ENCODE measurements at places on chromosomes 7 and 10. TPM values are rescaled to one million over a fixed set of nuclear protein-coding genes. Genes with fewer than 3 reads are reported as not detected.

DNA sequence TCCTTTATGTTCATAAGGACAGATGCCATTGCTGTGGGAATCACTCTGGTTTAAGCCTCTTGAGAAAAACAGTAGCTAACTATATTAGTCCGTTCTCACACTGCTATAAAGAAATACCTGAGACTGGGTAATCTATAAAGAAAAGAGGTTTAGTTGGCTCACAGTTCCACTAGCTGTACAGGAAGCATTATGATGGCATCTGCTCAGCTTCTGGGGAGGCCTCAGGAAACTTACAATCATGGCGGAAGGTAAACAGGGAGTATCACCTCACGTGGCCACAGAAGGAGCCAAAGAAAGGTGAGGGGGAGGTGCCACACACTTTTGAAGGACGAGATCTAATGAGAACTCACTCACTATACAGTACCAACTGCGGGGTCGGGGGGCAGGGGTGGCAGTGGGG, 2.9 kb upstream of the CAV2 start:
- no peak overlapping the region for H3K4me3 ChIP-seq
- no peak for DNase-seq
- no peaks in the 10 kb centered on the region for H3K27me3 ChIP-seq
- H3K36me3 ChIP-seq: no peaks in the 10 kb centered on the region
- H3K4me1 ChIP-seq: no peaks in the 10 kb centered on the region

WNT16 gene
- total RNA-seq: 3.8 TPM

DNA sequence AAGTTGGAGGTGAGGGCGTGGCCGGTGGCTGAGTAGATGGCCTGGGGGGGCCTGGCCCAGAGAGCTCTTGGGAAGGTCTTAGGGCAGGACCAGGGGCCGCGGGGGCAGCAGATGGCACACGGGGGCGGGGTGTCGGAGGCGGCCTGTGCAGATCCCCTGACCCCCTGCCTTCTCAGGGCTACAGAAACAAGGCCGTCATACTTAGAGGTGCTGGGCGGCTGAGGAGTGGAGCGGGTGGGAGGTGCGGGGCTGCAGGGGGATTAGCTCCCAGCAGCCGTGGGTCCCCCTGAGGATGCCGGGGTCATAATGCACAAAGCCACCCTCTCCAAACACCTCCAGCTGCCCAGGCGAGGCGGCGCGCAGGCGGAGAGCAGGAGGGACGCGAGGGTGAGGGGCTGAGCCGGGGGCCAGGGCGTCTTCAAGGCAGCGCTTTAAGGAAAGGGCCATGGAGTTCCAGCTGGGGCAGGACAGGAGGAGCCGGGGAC, 40.4 kb upstream of the ZNF32 start:
- no peak for DNase-seq
- H3K4me1 ChIP-seq: peaks cover 4% of the 10 kb centered on the region
- H3K36me3 ChIP-seq: no peaks in the 10 kb centered on the region
- no peak overlapping the region for H3K4me3 ChIP-seq
- no peak overlapping the region for H3K27ac ChIP-seq

CTAGE8 gene
- 0.83 TPM for total RNA-seq

NEUROG3 gene
- total RNA-seq: not detected

GRCh38 chr10:50809596-50809995, 69.9 kb downstream of the ASAH2B start:
- H3K27ac ChIP-seq: no peak overlapping the region
- H3K27me3 ChIP-seq: no peaks in the 10 kb centered on the region
- H3K4me3 ChIP-seq: no peak overlapping the region
- H3K36me3 ChIP-seq: no peaks in the 10 kb centered on the region

DNA sequence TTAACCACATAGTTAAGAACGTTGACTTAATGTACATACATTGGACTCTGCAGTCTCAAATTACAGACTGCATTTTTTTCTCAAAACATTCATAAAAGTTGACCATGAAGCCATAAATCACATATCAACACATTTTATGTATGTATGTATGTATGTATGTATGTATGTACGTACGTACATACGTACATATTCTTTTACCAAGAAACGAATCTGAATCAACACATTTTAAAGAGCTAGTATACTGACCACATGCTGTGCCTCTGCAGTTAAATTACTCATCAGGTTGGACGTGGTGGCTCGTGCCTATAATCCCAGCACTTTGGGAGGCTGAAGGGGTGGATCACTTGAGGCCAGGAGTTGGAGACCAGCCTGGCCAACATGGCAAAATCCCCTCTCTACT, 105.8 kb downstream of the GPR158 start:
- H3K36me3 ChIP-seq: no peaks in the 10 kb centered on the region
- no peak overlapping the region for H3K4me3 ChIP-seq

ASAH2 gene
- 0.51 TPM for total RNA-seq

ASB10 gene
- not detected for total RNA-seq

OR2A5 gene
- not detected for total RNA-seq

DNA sequence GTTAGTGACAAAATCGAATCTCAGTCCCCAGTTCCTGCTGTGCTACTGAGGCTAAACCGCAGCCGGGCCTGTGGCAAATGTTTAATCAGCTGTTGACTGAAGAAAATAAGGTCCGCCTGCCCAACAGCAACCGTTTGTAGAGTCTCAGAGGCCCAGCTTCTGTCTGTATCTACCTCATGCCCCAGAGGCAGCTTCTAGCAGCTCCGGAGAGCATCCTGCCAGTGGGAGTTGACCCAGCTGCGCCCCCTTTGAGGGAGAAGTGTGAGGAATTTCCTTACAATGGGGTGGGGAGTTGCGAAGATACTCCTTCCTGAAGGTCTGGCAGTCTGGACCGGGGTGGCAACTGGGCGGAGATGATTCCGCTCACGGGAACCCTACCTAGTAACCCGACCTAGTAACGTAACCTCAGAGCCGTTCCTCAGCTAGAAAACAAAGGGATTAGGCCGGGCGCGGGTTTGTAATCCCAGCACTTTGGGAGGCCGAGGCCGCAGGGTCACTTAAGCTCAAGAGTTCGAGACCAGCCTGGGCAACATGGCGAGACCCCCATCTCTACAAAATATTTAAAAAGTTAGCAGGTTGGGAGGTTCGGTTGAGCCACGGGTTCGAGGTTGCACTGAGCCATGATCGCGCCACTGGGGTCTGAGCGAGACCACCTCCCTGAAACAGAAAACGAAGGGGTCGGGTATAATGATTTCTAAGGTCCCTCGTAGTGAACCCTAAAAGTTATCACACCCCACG, 846 bp upstream of the ZNF775 start:
- H3K27ac ChIP-seq: peak overlapping the region; percentile 80
- H3K4me1 ChIP-seq: peaks cover 7% of the 10 kb centered on the region
- H3K36me3 ChIP-seq: peaks cover 4% of the 10 kb centered on the region
- peak overlapping the region; percentile 82 for H3K4me3 ChIP-seq
- H3K27me3 ChIP-seq: no peaks in the 10 kb centered on the region
- peak; percentile 57 for DNase-seq
